Cerebellar nuclear complex (tissue), 1 donor: ENCODE measurements at places on chromosomes 1 and 21.
A peak's percentile ranks its signal among the peaks of the same experiment; 100 is the strongest.

DNA sequence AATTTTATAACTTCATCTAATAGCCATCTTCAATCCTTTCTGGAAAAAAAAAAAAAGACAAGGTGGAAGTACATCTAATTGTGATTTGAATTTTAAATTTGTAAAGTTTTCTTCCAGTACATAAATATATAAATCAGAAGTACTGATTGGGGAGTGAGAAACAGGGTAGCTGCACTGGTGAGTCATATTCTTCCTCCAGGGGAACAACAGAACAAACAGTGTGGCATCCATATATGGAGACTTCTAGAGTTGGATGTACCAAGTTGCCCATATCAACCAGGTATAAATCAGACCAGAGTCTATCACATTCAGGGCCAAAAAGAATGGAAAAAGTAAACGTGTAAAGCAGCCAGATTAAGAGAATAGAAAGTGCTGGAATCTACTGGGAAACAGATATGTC is 66.0 kb upstream of the NRIP1 start:
- DNase-seq = no peak

DNA sequence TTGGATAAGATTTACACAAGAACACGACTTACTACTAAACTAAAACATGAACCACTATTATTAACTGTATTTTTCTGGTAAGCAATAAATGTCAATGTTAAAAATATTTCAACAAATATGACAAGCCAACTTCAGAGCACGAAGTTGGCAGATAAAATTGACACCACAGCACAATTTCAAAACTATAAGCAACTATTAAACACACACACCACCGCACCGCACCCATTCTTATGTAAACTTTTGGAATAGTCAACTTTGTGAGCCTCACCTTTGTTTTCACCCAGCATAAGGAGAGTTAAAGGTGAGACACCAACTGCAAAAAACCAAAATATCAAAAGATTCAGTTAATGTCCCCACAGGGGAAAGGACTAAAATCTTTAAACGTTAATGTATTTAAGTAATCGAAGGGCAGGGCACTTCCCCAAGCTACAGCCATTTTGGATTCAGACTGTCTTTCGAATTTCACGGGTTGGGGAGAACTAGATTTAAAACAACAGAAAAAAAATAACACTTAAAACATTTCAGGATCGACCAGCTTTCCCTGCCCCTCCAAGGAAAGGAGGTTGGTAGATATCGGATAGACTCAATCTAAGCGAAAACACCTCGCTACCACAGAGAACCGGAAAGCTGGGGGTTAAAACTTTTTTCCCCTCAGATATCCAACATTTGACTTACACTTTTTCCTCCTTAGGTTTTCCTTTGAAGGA is 872 bp downstream of the GPBP1L1 start:
- no peak for DNase-seq

- DNase-seq = no peak
Observed at GRCh38 chr1:202130297-202130721, 7.6 kb downstream of the GPR37L1 start.

DNA sequence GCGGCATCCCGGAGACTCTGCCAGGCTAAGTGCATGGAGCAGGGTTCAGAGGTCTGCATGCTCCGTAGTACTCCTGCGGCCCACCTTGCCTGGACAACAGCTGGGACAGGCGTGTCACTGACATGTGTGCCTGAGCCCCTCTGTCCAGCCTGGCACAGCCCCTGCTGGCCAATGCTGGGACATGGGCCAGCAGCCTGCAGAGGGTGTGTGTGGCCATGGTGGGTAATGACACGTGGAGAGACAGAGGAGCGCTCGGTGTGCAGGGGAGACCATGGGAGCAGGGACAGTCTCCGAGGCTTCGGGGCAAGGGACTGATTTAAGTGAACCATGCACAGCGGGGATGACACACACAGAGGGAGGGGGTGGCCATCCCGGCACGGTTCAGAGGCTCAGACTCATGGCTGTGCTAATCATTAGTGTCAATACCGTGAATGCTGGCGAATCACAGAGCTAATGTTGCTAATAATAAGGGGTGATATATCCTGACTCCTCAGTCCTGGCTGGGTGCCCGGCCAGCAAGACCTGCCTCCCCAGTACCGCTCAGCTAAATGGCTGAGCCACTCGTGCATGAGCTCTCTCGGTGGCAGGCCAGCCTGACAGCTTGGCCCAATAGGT is 41.5 kb downstream of the IGSF21 start:
- peak; percentile 57 for DNase-seq
